ENCODE measurements at places on chromosomes 4 and X. TPM values are rescaled to one million over a fixed set of nuclear protein-coding genes. Genes with fewer than 3 reads are reported as not detected.

Gene NHSL2
- 1.8 TPM for total RNA-seq

Gene TMPRSS11E
- not detected for total RNA-seq

Gene GEMIN8
- total RNA-seq = 38.7 TPM

Gene HS3ST1
- 0.49 TPM for total RNA-seq

Gene ERAS
- not detected for total RNA-seq

Gene ASB11
- not detected for total RNA-seq

Gene CWH43
- total RNA-seq = not detected

Gene CT45A10
- not detected for total RNA-seq

Gene TMPRSS11B
- total RNA-seq = not detected
